ENCODE measurements at places on chromosomes 11 and 22.
A peak's percentile ranks its signal among the peaks of the same experiment; 100 is the strongest.

- DNase-seq = no peak
Observed at GRCh38 chr11:72298931-72299330, 55.0 kb upstream of the PHOX2A start.

GRCh38 chr11:69588270-69588669, 52.7 kb upstream of the CCND1 start:
- DNase-seq = no peak

DNA sequence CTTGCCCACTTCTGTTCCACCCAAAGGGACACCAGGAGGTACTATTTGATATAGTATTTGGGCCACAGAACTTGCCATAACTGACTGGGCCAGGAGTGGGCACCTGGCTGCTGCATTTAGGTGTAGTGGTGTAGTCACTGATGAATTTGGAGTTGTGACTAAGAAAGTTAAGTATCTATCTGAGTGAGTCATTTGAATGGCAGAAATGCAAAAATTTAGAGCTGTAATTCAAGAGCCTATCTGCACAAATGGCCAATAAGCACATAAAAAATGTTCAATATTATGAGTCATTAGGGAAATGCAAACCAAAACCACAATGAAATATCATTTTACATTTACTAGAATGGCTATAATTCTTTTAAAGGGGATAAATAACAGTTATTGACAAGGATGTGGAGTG, 14.7 kb downstream of the GLYATL2 start:
- no peak for DNase-seq

DNA sequence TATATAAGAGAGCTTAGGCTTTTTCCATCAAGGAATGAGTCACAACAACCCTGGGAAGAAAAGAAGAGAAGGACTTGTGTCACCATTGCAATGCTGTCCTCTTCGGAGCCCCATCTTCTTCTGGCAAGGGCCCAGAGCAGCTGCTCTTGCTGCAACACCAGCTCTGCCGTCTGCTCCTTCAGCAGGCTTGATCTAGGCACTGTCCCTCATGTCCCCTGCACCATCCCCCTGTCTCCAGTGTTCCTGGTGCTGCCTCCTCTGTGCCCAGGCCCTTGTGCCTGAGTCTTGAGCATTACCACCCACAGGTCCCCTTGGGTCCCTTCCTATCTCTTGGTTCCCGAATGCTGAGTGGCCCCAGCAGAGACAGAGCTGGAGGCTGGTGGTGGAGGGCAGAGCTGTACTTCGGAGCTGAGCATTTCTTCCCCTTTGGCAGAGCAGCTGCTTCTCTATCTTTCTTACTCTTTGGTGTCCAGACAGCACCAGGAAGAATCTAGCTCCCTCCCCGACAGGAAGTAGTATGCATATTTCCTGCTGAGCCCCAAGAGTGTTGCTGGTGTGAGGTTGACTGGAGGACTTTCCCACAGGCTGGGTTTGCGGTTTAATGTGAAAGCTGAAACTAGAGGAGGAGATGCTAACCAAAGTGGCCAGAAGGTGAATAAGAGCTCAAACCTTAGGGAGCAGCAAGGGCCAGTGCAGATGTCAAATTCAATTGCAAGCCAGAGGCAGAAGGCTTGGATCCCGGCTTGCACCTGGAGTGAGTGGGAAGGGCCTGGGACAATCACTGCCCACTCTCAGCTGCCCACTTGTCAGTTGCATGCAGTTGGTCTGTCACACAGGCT, 27.8 kb downstream of the WEE1 start:
- DNase-seq = peak; percentile 35

GRCh38 chr22:36577019-36577418, 48.1 kb upstream of the EIF3D start:
- no peak for DNase-seq

GRCh38 chr11:12678092-12678491, 3.9 kb downstream of the TEAD1 start:
- DNase-seq = no peak

GRCh38 chr11:8713760-8714454, 31.3 kb downstream of the RPL27A start:
- no peak for DNase-seq

DNA sequence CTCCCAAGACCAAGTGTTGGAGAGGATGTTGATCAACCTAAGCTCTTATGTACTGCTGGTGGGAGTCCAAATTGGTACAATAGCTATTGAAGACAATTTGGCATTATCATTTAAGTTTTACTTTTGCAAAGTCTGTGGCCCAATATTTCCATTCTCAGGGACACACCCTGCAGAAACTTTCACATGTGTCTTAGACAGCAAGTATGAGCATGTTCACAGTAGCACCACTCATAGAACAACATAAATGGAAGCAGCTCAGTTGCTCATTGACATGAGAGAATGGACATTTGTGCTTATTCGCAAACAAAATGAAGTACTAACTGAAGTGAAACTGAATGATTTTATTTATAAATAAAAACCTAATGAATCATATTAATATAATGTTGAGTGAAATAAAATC, 135.5 kb downstream of the NOX4 start:
- DNase-seq = no peak

DNA sequence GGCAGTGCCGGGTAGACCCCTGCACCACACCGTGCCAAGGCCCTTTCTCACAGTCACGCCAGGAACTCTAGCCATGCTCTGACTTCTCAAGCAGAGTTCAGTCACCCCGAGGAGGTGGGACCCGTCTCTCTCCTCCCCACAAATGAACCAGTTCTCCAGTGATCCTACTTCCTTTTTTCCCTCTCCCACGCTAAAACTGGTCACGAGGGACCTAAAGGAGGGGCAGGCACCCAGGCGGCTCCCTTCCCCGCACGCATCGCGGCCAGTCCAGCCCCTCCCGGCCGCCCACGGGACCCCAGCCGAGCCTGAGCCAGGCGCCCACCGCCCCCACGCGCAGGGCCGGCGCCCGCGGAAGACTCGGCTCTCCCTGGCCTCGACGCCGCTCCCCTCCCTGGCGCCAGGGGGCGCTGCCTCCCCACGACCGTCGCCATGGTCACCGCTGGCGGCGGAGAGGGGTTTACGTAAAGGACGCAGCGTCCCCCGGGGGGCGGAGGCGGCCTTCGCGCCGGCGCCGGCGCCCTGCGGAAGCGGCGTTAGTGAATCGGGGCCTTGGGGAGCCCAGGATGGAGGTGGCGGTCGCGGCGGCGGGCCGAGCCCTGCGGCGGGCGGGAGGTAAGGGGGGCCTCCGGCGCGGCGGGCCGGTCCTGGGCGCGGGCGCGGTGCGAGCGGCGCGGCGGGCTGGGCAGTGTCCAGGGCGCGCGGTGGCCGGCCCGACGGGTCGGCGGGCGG, at the start of gene DAGLA:
DAGLA (plus strand) TSS at position 499 of the 729 bp plus-strand sequence. CDS start 39,765 bp downstream, outside the sequence.
- DNase-seq = peak; percentile 50

DNA sequence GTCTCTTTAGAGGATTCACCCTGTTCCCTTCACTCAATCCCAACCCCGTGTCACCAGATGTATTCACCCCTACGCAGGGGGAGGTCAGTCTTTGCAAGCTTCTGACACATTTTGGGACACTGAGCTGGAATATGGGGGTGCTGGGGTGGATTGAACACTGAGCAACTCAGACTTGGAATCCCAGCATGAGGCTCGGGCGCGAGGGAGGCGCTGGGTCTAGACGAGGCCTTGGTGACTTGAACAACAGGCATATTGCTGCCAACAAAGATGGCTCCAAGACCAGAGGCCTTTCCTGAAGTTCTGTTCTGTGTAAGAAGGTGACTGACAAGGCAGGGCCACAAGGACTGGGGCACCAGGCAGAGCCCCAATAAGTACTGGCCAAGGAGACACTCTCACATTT, 3.0 kb upstream of the SCGB2A1 start:
- DNase-seq = no peak

GRCh38 chr11:10375280-10375971, 70.6 kb downstream of the ADM start:
- DNase-seq = no peak

DNA sequence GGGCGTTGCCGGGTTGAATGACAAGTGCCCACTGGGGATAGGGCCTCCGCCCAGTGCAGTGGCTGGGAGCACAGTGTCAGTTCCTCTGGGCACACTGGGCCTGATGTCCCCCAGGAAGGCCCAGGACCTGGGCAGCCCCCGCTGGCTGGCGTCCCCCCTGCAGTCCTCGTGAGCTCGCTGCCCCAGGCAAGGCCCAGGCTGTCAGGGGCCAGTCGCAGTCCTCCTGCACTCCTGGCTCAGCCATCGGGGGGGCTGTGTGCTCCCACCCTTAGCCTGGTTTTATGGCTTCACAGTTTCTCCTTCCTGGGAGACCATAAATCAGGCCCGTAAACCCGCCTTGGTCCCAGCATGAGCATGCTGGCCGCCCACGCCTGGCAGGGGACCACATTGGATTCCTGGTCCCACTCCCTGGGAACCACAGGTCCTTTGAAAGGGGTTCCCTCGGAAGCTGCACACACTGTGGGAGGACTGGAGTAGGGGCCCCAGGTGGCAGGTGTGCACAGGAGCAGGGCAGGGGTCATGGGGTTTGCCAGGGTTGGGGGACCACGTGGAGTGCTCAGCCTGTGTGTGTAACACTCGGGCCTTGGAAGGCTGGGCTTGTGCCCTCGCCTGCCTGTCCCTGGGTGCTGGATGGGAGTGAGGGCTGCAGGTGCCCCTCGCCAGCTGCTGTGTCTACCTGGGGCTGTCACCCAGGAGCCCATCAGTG, 113.6 kb downstream of the KCNQ1OT1 start:
- DNase-seq = no peak

GRCh38 chr11:92762121-92762540, 207.3 kb upstream of the MTNR1B start:
- DNase-seq = no peak

DNA sequence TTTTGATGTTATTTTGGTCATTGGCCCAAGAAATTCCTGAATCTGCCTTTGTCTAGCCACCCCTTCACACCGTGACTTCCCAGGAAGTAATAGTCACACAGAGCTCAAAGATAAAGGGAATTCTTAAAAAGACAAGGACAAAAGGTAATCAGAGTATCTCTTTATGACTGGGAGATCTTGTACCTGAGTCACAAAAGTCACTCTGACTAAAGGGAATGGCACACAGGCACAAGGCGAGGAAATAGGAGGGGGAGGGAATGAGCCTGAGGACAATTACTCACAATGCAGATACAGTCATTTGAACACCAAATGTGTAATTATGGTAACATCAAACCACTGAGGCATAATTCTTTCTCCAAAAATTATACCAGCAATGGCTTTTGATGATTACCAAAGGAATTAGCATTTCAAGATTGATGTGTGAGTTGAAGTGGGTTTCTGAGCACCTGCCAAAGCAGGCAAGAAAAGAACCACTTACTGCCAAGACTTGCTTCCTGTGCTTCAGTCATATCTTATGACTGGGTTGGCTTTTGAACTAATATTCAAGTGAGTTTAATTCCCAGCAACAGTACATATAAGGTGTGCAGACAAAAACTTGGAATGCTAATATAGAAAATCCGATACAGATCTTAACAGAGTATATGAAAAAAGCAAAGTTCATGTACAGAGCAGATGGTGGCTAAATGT, 856.4 kb downstream of the LRRC4C start:
- DNase-seq = no peak

DNA sequence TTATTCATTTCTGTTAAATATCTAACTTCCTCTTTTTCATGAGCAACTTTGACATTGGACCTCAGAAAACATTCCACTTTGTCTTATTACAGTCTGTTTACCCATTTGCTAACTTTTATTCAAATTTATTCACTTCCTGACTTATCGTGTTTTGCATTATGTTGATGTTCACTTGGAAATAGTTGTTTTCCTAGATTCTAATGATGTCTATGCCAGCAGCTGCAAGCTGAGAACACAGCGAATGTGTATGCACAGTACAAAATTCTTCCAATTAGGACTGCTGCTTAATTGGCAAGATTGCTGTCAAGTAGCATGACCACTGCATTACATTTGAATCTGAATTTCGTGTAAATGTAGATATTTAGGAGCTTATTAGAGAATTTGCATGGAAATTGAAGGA, 61.5 kb upstream of the GRIA4 start:
- no peak for DNase-seq

GRCh38 chr11:92253421-92253820, 28.8 kb downstream of the FAT3 start:
- DNase-seq = no peak

GRCh38 chr22:30564045-30564760, 10.3 kb downstream of the GAL3ST1 start:
- no peak for DNase-seq

DNA sequence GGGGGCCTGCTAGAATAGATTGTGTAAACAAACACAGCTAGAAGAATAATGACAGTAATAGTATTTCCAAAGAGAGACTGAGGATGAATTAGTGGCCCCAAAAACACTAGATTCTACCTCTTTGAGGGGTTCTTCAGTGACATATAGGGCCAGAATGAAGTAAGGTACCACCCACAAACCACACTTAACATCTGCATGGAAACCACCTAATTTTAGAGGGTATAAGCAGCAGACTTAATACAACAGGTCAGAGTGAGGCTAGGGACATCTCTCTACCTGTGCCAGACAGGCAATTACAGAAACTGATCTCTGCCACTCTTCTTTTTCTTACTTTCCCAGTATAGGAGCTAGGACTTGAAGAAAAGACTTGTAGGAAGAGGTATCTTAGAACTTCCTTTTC, 20.1 kb downstream of the ELP4 start:
- no peak for DNase-seq

DNA sequence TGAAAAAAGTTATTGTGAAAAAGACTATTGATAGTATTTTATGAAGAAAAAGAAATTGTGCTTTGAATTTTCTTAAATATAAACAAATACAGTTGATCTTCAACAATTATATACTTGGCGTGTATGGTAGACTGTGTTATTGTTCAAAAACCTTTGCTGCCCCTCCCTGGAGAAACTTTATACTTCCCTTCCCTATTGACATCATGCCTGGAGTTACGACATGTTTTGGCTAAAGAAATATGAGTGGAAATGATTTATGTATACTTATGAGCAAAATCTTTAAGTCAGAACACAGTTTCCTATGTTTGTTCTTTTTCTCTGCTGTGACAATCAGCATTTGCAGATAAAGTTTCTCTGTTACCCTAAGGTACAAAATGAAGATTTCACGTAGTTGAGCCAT, 243.8 kb downstream of the TMEM135 start:
- no peak for DNase-seq

- DNase-seq = no peak
Observed at GRCh38 chr22:37616201-37617083, 7.8 kb downstream of the GGA1 start.

DNA sequence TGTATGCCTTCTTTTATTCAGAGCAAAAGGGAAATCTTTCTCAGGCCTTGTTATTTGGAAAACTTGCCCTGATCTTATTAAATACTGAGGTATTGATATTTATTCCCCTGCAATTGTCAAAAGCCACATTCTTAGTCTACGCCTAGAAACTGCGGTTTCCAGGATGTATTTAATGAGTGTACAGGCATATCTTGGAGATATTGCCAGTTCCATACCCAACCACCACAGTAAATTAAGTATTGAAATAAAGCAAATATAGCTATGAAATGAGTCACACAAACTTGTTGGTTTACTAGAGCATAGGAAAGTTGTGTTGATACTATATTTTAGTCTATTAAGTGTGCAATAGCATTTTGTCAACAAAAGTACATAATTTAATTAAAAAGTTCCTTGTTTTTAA, 152.7 kb upstream of the CCDC179 start:
- no peak for DNase-seq

DNA sequence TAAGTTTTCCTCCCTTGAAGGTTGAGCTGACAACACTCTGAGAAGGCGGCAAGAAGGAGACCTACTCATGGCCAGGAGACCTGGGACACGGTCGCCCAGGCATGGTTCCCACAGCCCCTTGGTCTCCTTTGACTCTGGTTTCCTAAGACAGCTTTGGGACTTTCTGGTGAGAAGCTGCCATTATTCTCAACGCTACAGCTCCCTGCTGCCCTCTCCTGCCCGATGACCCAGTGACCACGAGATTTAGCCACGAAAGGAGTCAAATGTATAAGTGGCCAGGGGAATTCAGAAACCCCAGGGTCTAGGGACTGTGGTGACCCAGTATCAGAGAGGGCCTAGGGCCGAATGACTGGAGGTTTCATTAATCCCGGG, 699 bp upstream of the SDF2L1 start:
- DNase-seq = no peak

Data from stimulated activated CD8-positive, alpha-beta memory T cell treated with anti-CD3 and anti-CD28 coated beads, Interleukin-4, amount 100 ng/mL, for 4 hours (primary cell).